NCI-H82 (cell line): ENCODE measurements at places on chromosomes 1 and 21.

GRCh38 chr1:183689762-183690204 lies 36.7 kb upstream of the APOBEC4 start:
- DNase-seq: no peak

DNA sequence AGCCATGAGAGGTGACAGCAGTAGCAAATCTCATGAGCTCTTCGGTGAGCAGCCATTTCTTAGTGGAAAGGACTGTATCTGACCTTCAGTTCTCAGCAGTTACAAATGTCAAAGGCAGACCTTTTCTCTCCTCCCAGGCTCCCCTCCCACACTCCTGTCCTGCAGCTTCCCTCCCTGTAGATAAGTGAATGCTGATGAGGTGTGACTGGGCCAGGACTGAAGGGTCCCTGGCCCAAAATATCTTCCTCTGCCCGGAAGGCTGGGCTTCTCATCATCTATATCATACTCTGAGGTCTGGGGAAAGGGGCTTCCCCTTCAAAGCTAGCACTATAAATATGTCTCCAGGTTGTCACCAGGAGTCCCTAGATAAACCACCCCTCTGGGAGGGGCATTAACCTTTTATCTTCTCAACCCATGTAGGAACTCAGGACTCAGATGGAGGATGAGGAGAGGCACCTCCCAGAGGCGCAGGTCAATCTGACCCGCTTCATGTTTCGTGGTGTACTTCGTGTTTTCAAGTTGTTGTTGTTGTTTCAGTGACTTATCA lies 3.6 kb upstream of the ADAMTSL4 start:
- no peak for DNase-seq

DNA sequence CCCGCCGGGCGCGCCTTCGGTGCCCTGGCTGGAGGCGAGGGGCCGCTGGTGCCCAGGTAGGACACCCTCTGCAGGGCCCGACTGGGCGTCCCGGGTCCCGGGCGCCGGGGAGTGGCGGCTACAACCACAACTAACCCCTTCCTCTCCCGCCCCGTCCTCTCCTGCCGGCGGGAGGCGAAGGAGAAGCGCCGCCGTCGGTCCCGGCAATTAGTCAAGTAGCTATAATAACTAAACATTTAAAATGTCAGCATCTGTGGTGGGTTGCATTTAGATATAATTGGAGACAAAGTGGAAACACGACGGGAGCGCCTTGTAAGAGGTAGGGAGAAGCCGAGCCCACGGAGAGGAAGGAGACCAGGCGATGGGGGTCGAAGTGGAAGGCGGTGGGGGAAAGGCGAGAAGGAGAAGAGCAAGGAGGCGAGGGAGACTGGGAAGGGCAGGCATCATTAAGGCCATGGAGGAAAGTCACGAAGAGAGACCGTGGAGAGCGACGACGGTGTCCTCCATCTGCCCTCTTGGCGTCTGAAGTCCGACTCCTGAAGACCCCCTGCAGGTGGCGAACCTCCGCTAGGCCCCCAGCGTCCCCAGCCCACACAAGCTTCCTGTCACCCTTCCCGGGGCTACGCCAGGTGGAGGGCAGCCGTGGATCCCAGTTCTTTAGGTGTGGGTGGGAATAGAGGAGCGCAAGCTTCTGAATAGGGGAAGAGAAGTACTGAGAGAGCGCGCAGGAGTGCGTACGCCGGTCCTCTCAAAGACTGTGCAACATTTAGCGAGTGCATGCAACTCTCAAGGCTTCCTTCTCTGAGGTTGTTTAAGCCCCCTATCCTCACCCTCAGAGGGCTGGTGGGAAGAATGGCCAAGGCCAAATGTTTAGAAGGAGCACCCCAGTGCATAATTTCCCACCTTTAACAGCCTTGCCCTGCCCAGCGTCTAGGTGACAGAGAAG lies 1.6 kb downstream of the CNIH3 start:
- no peak for DNase-seq

GRCh38 chr1:94538243-94538827 lies 3.2 kb downstream of the F3 start:
- DNase-seq: peak; percentile 10

- DNase-seq: no peak
Observed at GRCh38 chr1:56061824-56062223, 517.5 kb downstream of the PLPP3 start.

GRCh38 chr1:220458936-220459335 lies 69.0 kb upstream of the MARK1 start:
- DNase-seq: no peak

GRCh38 chr21:40177979-40178378 lies 310.7 kb downstream of the PCP4 start:
- DNase-seq: no peak
